ENCODE measurements at places on chromosomes 12 and 14. TPM values are rescaled to one million over a fixed set of nuclear protein-coding genes. Genes with fewer than 3 reads are reported as not detected.

DDX24 gene
- 187 TPM for total RNA-seq

GALNT6 gene
- 18.9 TPM for total RNA-seq

RD3L gene
- not detected for total RNA-seq

HDAC7 gene
- total RNA-seq: 232 TPM

KRT78 gene
- total RNA-seq: not detected

GRCh38 chr14:71716041-71716772 is 216.0 kb upstream of the RGS6 start:
- no peaks in the 10 kb centered on the region for H3K27me3 ChIP-seq
- H3K4me1 ChIP-seq: peaks cover 14% of the 10 kb centered on the region
- H3K4me3 ChIP-seq: no peak overlapping the region
- no peak overlapping the region for H3K27ac ChIP-seq
- H3K36me3 ChIP-seq: peaks cover 27% of the 10 kb centered on the region

DNA sequence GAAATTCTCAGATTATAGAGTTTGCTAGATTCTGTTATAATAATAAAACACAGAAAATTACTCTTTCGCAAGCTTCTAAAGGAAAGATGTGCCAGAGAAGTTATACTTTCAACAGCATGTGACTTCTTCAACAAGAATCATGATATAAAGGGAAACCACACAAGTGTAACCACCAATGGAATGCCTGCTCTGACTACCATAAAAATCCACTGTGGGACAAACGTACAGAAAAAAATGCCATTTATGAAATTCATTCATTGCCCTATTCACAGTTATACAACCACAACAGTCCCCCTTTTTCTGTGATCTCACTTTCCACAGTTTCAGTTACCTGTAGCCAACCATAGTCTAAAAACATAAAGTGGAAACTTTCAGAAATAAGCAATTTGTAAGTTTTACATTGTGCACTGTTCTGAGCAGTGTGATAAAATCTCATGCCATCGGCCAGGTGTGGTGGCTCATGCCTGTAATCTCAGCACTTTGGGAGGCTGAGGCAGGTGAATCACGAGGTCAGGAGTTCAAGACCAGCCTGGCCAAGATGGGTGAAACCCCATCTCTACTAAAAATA is 3.2 kb downstream of the CATSPERB start:
- no peaks in the 10 kb centered on the region for H3K36me3 ChIP-seq
- H3K4me1 ChIP-seq: peaks cover 4% of the 10 kb centered on the region
- no peaks in the 10 kb centered on the region for H3K27me3 ChIP-seq

GRCh38 chr12:11927286-11927935 is 143.3 kb upstream of the BCL2L14 start:
- H3K27ac ChIP-seq: no peak overlapping the region
- DNase-seq: no peak
- no peak overlapping the region for H3K4me3 ChIP-seq
- H3K36me3 ChIP-seq: peaks cover 2% of the 10 kb centered on the region
- peaks cover 8% of the 10 kb centered on the region for H3K4me1 ChIP-seq

DNA sequence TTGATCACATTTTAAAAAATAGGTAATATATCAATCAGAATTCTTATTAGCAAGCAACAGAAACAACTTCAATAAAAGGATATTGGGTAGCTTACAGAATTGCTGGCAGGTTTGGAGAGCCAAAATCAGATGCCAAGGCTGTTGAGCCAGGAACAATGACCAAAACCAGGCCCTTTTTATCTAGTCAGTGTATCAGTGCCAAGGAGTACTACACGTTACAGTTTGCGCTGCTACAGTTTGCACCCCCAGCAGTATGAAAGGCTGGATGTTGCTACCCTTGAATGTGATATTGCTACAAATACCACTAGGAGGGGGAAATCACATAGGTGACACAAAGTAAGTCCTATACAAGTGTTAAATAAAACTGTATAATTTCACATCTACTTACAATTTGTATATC is 19.3 kb downstream of the CGRRF1 start:
- H3K4me3 ChIP-seq: no peak overlapping the region
- no peak for DNase-seq
- peaks cover 5% of the 10 kb centered on the region for H3K4me1 ChIP-seq
- no peak overlapping the region for H3K27ac ChIP-seq
- no peaks in the 10 kb centered on the region for H3K27me3 ChIP-seq

GRCh38 chr14:38705220-38705619 is 397.8 kb downstream of the SEC23A start:
- no peak overlapping the region for H3K4me3 ChIP-seq
- no peaks in the 10 kb centered on the region for H3K36me3 ChIP-seq
- no peak for DNase-seq

DNA sequence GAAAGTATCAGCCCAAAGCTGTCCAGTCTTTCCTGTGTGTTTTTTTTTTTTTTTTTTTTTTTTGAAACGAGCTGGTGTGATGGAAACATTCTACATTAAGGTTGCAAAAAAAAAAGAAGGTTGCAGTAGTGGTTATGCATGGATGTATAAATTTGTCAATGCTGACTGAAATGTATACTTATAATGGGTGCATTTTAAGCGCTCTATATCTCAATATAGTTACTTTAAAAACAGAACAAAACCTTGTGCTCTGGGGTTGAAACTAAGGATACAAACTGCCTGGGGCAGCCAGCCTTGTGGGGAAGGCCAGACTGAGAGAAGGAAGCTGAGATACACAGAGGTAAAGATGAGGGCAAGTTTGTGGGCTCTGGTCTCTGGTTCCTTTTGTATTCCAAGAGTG is 87.3 kb upstream of the RMST start:
- no peak overlapping the region for H3K4me3 ChIP-seq
- DNase-seq: no peak
- no peak overlapping the region for H3K27ac ChIP-seq
- no peaks in the 10 kb centered on the region for H3K4me1 ChIP-seq
- H3K27me3 ChIP-seq: no peaks in the 10 kb centered on the region

DNA sequence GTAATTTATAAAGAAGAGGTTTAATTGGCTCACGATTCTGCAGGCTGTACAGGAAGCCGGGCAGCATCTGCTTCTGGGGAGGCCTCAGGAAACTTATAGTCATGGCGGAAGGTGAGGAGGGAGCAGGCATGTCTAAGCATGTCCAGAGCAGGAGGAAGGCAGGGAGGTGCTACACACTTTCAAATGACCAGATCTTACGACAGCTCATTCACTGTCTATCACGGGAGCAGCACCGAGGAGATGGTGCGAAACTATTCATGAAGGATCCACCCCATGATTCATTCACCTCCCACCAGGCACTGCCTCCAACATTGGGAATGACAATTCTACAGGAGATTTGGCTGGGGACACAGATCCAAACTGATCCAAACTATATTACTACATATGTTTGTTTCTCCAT is 10.0 kb downstream of the SFSWAP start:
- no peak overlapping the region for H3K4me3 ChIP-seq
- H3K27ac ChIP-seq: peak overlapping the region; percentile 12
- DNase-seq: no peak
- H3K36me3 ChIP-seq: peaks cover 61% of the 10 kb centered on the region

DNA sequence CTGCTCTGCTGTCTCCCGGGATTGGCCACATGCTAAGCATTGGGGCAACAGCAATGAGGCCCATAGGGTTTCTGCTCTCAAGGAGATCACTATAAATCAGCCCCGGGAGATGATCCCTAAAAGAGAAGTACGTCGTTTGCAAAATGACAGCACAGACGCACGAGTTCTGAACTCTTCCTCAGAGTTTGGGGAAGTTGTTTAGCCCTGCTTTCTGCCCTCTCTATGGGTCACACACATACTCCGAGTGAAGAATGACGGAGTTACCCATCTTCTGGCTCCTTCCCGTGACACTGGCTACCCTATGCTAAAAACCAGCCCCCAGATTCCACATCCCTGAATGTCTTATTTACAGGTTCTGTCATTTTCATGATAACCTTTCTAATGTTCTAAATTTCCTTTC is 258.0 kb upstream of the PLEKHG7 start:
- no peak overlapping the region for H3K4me3 ChIP-seq
- no peak for DNase-seq
- H3K27ac ChIP-seq: no peak overlapping the region
- H3K36me3 ChIP-seq: peaks cover 5% of the 10 kb centered on the region
- H3K4me1 ChIP-seq: peaks cover 12% of the 10 kb centered on the region

- no peak overlapping the region for H3K27ac ChIP-seq
- no peak for DNase-seq
- H3K4me1 ChIP-seq: no peaks in the 10 kb centered on the region
- H3K4me3 ChIP-seq: no peak overlapping the region
These were observed 69.5 kb downstream of the NKX2-1 start for GRCh38 chr14:36450550-36450949.

DNA sequence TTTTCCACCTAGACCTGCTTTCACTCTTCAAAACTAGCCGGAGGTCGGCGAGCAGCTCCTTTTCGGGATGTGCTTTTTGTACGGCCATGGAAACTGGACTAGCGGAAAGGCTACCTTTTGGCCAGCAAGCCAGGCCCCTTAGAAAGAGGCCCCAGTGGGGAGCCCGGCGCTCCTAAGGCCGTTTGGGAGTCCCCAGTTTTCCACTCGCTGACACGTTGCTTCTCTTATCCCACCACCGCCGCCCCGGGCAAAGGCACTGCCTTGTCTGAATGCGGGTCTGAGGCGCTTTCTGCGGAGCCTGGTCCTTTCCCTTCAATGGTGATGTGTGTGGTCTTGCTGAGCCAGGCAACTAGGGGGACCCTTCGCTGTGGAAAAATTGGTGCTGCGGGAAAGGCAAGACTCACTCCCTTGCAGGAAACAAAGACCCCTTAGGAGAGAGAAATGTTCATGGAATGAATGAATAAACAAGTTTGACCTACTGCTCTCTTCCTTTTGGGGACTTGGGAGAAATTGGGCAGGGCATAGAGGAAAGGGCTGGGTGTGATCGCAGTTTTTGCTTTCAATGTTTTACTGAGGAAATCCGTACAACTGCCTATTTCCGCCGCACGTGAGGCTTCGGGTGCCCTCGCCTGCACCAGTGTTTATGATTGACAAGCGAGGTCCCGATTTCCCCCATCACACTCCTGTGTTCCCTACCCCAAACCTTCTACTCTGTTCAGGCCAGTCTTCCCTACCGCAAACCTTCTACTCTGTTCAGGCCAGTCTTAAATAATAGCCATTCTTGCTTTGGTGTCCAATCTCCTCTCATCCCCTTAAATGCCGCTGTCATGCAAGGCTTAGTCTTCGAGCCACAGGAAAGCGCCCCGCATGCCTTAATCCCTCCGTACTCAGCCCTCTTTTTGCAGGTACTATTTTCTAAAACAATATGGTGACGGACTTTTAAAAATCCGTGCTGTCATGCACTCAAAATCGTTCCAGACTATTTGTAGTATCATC is 1.0 kb upstream of the SLC38A2 start:
- H3K27me3 ChIP-seq: no peaks in the 10 kb centered on the region
- H3K4me1 ChIP-seq: peaks cover 52% of the 10 kb centered on the region
- DNase-seq: peak; percentile 58
- peak overlapping the region; percentile 97 for H3K4me3 ChIP-seq

GRCh38 chr12:56948457-56948777 is 9.0 kb downstream of the RDH16 start:
- DNase-seq: no peak
- H3K4me1 ChIP-seq: no peaks in the 10 kb centered on the region
- H3K4me3 ChIP-seq: no peak overlapping the region
- H3K27me3 ChIP-seq: peaks cover 26% of the 10 kb centered on the region
- no peaks in the 10 kb centered on the region for H3K36me3 ChIP-seq
- no peak overlapping the region for H3K27ac ChIP-seq

DNA sequence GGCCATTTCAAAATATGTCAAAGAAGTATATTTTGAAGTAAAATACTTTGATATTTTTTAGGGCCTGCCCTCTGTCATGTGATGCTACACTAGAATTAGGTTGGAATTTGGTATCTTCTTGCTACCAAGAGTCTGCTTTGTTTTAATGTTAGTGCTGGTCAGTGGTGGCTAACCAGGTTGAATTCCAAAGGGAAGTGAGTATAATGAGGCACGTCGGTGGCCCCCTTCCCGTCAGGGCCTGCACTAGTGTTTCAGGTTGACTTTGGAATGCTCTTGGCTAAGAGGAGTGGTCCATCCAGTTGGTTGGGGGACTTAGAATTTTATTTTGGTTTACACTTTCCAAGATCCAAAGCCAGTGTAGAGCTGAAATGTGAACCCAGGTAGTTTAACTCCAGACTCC is 185.4 kb downstream of the NOVA1 start:
- no peak overlapping the region for H3K4me3 ChIP-seq
- DNase-seq: no peak
- H3K4me1 ChIP-seq: no peaks in the 10 kb centered on the region
- H3K36me3 ChIP-seq: no peaks in the 10 kb centered on the region

GRCh38 chr12:120199595-120200306 is 1.2 kb downstream of the RPLP0 start:
- no peak for DNase-seq
- H3K4me1 ChIP-seq: peaks cover 53% of the 10 kb centered on the region
- H3K27me3 ChIP-seq: no peaks in the 10 kb centered on the region
- peak overlapping the region; percentile 98 for H3K4me3 ChIP-seq

DNA sequence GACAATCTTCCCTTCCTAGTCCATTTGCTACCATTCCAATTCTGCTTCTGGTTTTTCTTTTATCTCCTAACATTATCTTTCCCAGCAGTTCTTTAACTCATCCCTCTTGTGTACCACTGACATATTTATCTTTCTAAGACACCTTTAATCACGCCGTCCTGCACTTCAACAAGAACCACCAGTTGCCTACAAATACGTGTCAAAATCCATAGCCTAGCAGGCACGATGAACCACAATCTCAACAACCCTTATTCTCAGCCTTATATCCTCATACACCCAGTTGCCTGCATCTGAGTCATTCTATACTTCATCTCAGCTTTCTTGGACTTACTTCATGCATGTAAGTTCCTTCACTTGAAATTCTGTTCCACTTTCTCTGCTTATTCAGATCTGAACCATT is 16.4 kb upstream of the ST8SIA1 start:
- H3K4me1 ChIP-seq: no peaks in the 10 kb centered on the region
- DNase-seq: no peak
- H3K36me3 ChIP-seq: no peaks in the 10 kb centered on the region
- H3K27me3 ChIP-seq: peaks cover 7% of the 10 kb centered on the region
